ENCODE measurements at places on chromosomes 5 and 9. TPM values are rescaled to one million over a fixed set of nuclear protein-coding genes. Genes with fewer than 3 reads are reported as not detected.

DDX4 gene
- total RNA-seq = not detected

TMEM161B gene
- 1.1 TPM for total RNA-seq

PCSK5 gene
- 104 TPM for total RNA-seq

GRIA1 gene
- not detected for total RNA-seq

- no peak for DNase-seq
Observed at GRCh38 chr9:102832814-102833213, 162.3 kb upstream of the CYLC2 start.

- DNase-seq = no peak
Observed at GRCh38 chr5:171580502-171581265, 161.2 kb downstream of the FGF18 start.

- DNase-seq = no peak
Observed at GRCh38 chr5:150296496-150296895, 6.2 kb downstream of the ARSI start.

DNA sequence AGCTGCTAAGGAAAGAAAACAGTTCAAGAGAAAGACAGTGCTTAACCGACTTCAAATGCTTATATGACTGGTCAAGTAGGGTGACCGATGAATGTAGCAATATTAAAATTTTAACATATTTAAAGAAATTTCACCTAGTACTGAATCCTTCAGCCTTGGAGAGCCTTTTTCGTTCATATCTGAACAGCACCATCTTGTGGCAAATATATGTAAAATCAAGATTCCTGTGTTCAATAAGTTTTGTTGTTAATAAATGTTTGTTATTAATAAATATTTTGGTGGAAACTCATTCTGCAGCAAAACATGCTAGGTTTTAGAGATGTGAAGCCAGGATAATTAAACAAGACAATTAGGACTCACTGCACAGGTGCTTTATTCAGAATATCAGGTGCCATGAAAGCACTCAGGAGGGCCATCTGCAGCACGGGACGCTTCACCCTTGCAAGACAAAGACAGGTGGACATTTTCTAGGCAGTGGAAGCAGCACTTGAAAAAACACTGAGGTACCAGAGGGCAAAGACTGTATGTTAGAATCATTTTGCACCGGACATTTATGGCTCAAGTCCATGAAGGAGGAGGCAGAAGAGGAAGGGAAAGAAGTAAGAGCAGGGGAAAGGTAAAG is 15.6 kb downstream of the TICAM2 start:
- DNase-seq = peak; percentile 29

DNA sequence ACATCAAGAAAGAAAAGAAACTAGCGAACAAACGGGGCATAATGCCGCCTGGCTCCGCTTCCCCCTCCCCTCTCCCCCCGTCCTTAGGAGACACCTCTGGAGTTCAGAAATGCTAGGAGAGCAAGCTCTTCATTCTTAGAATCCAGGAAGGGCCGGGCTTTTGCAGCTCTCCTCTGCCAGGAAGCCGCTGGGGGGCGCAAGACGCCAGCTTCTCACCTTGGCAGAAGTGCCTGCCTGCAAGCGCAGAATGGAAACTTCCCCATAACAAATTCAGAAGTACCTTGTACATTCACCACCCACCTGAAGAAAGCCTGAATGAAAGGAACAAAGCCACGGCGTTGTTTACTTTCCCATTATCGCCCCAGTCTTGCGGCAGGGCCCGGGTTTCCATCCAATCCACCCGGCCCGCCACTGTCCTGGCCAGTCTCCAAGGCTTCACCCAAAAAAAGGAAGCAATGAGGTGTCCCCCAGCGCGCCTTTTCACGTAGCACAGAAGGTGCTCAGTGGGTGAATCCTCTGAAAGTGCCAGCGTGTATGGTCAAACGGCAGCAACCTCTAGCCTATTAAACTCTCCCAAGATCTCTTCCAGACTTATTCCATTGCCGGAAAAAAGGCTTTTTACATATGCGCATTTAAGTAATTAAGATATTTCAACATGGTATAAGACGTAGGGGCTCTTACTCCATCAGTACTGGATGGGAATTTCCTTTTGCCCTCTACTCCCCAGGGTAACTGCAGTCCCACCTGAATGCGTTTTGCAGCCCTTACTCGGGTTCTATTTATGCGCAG is 1.6 kb upstream of the GADD45G start:
- DNase-seq = peak; percentile 72

GRCh38 chr5:134133188-134133994 is 18.9 kb downstream of the TCF7 start:
- DNase-seq = no peak

- no peak for DNase-seq
Observed at GRCh38 chr5:151056379-151057325, 24.2 kb downstream of the TNIP1 start.

DNA sequence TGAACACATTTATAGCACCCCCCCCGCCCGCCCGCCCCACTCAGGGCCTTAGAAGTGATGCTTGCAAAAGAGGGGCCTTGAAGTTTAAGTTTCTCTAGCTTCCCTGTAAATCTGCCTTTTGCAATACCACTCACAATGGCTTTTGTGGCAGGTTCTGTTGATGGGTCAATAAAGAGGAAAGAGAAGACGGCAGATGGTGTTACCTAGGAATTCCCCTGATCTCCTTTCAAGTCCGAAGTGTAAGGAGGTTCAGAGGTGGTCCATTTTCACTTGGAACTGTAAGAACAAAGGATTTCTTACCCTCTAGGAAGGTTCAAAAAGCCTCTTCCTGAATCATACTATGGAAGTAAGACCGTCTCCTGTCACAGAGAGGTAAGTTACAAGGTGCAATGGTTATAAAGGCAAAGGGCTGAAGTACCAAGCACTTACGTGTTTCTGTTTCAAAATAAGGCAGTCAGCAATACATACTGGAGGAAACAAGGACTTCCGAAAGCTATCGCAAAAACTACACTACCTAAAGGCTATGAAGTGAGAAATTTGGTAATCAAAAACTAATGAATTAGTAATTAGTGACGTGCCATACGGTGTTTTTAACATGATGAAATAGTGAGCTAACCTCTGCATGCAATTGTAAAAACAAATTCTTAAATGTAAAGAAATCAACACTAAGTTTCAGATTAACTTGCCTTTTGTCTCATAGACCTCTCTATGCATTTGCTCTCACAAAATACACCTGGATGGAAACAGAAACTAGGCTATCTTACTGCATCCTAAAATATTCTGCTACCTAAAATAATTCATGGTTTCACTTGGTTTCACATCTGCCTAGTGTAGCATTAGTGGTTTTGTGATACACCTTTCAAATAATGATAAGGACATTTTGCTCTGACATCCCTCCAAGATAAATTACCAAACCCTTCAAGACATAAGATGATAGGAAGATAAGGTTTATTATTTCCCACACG is 589.4 kb upstream of the FAM174A start:
- no peak for DNase-seq

- DNase-seq = no peak
Observed at GRCh38 chr9:126665644-126666035, 51.9 kb downstream of the LMX1B start.
